Activated T-cell treated with anti-CD3 and anti-CD28 coated beads for 24 hours (primary cell): ENCODE measurements at places on chromosomes 13 and 19.

DNA sequence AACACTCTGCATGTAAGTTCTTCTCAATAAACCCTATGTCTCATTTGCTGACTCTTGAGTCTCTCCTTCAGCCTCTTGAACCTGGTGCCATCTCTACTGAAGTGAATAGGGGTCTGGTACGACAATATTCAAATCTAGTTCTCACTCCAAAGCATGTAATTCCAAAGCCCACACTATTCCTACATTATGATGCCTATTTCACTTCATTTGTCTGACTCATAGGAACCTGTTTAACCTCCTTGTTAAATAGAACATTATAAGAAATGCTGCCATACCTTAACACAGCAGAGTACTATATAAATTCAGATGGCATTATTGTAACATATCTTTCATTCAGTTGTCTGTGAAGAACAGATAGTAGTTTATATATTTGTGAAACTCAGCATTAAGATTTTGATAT, 67.1 kb downstream of the STARD13 start:
- DNase-seq: no peak

- DNase-seq: no peak
Observed at GRCh38 chr19:29761575-29762232, 46.6 kb upstream of the C19orf12 start.

- no peak for DNase-seq
Observed at GRCh38 chr19:4063369-4064148, 3.1 kb downstream of the ZBTB7A start.

DNA sequence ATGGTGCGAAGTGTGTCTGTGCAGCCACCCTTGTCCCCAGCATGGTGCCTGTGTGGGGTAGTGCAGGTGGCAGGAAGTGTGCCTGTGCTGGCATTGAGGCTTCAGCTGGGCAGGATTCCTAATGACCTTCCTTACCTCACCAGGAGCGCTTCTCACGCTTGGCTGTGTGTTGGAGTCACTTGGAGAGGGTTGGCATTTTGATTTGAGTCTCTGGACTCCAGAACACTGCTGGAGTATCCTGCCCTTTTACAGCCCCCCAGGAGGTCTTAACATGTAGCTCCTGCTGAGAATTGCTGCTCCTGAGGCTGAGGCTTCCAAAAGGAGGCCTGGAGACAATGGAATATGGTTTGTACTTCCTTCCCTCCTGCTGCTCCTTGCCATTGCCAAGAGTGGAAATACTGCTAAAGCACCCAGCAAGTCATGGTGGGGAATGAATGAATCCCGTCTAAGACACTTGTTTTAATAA, 87.1 kb downstream of the ARHGEF7 start:
- no peak for DNase-seq
